ENCODE measurements at places on chromosomes 11 and 22.

DNA sequence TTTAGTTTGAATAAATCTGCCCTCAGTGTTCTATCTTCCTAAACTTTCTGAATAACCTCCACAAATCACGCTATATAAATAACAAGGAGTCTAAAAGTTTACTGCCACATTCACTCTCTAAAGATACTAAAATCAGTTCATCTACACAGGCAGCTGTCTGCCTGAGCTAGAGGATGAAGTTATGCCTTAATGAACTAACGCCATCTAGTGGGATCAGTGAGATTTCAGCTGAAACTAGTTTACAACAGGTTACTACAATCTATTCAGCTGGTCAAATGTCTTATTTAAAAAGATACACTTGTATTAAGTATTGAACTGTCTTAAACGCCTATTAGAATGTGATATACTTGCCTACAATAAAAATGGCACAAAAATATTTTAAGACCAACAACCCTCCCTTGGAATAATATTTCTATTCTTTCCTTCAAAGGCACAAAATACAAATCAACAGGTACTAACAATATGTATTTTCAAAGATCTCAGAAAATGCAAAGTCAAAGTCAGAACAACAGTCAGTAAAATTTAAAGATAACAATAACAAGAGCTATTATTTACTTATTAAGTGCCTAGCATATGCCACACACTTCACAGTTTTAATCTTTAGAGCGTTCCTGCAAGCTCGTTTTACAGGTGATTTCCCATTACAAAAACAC lies 84.1 kb downstream of the LARGE2 start:
- no peak for DNase-seq

GRCh38 chr11:6568191-6568918 lies 35.1 kb downstream of the RRP8 start:
- DNase-seq = no peak

GRCh38 chr11:23563591-23563990 lies 703.3 kb upstream of the CCDC179 start:
- no peak for DNase-seq

DNA sequence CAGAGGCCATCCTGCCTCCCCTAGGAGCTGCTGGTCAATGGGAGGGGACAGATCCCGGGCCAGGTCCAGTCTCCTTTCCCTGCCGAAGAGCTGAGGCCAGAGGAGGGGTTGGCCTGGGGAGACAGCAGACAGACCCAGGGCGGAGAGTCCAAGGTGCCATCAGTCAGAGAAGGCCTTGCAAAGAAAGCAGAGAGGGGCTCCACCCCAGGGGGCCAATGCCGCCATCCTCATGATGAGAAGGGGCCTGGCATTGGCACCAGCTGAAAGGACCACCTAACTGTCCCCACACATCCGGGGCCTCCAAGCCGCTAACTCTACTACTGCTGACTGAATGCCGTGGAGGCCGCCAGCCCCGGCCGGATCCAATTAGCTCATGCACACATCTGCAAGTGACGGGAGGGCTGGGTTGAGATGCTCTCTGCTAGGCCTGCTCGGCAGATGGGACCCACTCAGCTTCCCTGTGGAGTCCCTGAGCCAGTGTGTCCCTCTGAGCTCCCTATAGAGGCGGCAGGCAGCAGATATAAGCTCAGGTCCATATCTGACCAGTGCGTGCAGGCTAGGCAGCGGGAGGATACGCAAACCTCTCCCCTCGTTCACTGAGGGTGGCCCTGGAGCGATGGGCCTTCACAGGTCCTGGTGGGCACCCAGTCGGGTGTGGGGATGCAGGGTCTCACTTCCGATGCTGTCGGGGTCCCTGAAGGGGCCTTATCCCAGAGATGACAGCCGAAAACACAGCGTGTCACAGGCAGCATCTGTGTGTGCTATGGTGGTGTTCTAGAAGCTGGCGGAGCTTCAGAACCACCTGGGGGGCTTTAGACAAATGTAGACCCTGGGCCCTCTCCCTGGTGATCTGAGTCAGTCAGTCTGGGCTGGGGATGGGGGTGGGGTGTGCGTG lies 183.9 kb downstream of the CTTN start:
- DNase-seq = no peak

DNA sequence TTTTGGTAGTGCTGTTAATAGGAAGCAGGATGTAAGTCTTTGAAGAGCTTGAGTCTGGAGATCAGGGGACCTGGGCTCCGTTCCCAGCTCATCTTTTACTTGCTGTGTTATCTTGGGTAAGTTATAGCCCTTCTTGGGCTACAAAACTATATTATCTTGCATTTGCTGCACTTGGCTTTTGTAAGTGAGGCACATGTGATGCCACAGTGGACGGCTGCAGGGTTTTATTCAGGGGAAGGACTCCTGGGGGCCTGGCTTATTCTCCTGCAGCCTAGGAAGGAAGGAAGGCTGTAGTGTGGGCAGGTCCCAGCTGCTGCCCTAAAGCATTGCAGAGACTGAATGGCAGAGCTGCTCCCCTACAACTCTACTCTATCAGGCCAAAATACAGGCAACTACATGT lies 6.4 kb downstream of the CD82 start:
- DNase-seq = no peak

GRCh38 chr11:118927554-118928100 lies 1.9 kb upstream of the BCL9L start:
- DNase-seq = no peak

DNA sequence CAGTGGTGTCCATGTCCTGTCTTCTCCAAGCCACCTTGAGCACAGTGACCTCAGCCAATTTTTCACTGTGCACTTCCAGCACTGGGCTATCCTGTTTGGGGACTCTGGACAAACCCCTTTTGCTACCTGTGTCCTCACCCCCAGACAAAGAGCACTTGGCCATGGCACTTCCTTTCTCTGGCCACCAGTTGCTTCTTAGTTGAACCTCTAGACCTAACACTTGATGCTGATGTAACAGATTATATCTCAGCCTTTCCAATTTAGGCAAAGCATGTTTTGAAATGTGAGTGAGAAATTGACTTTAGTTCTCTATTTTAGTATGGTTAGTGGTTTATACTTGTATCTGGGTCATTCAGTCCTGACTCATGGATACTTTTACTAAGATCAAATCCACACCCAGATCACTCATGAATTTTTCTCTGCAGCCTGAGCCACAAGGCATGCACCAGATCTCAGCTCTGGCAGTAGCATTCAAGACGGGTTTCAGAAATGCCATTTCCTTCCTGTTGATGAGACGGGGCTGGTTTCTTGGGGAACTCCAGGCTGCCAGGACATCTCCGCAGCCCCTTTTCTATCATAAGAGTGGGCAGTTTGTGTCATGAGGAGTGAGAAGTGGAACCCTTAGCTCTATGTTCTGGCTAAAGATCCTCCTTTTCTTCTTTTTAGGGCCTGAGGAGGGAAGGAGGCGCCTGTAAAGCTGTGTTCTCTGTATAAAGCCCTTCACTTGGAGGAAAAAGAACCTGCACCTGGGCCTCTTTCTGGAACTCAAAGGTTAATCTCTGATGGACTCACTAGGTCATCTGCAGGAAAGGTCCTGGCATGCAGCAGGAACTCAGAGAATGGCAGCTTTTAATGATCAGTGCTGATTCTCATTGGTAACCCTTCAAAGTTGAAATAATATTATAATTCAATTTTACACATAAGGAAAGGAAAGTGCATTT lies 185.6 kb upstream of the TENM4 start:
- DNase-seq = no peak

GRCh38 chr11:68025047-68025446 lies 5.4 kb upstream of the NDUFS8 start:
- DNase-seq = no peak

DNA sequence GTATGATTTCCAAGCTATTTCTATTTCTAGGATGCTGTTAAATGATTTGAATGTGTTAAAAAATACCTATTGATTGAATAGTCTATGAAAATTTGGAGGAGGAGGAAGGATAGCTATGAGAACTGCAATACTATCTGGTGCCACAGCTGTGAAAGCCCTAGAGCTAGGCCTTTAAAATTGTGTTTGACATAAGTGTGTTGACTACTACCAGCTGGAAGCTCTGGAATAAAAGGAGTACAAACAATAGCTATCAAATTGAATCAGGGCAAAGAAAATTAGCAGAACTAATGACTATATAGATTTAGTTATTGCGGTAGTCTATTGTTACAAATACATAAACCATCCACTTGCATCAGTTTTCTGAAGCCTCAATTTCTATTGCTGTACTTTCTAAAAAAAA lies 124.8 kb upstream of the CNTN5 start:
- DNase-seq = no peak

GRCh38 chr11:74276581-74276980 lies 34.9 kb downstream of the P4HA3 start:
- DNase-seq = no peak

DNA sequence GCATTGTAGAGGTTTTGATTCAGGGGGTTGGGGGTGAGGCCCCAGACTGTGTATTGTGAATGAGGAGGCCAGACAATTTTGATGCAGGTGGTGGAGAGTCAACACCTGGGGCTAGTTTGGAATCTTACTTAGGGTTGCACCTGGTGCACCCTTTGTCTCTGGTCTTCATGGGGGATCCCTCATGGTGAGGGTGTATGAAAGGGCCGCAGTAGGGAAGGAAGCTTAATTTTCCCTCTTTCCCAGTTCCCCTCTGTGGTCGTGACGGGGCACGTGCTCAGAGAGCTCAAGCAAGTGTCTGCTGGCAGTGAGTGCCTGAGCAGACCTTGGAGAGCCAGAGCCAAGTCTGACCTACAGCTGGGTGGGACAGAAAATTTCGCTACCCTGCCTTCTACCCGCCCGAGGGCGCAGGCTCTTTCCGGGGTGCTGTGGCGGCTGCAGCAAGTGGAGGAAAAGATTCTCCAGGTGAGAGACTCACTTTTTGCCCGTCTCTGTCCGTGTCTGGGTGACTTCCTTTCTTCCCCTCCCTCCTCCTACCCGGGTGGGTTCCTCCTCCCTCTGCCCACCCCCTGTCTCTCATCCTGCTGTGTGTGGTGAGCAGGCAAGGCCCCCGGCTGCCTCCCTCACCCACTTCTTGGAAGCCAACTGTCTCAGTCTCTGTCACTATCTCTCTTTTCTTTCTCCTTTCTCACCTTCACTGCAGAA lies 131.7 kb downstream of the MICAL2 start:
- DNase-seq = peak; percentile 58

GRCh38 chr11:132803436-132803835 lies 728.9 kb downstream of the OPCML start:
- DNase-seq = no peak

Measured in stimulated activated CD8-positive, alpha-beta memory T cell treated with anti-CD3 and anti-CD28 coated beads, Interleukin-7, amount 100 ng/mL, for 4 hours (primary cell).